ENCODE measurements at places on chromosomes 5 and 9. TPM values are rescaled to one million over a fixed set of nuclear protein-coding genes. Genes with fewer than 3 reads are reported as not detected.
A peak's percentile ranks its signal among the peaks of the same experiment; 100 is the strongest.

GRCh38 chr5:75052192-75053053 lies at the start of gene GCNT4:
Gene GCNT4, minus strand, starts transcription at chr5:75052558. Its CDS starts 22,521 bp downstream, at chr5:75030037.
- DNase-seq, result no peak

GRCh38 chr5:157545610-157546310 lies 29.8 kb downstream of the ADAM19 start:
- DNase-seq, result no peak

SLC6A7 gene
- 0.02 TPM for polyA plus RNA-seq

- no peak for DNase-seq
Observed at GRCh38 chr9:76302543-76302942, 91.7 kb downstream of the RFK start.

PLEKHG4B gene
- polyA plus RNA-seq, result 31.1 TPM

- DNase-seq, result peak; percentile 83
Observed at GRCh38 chr9:137307255-137308056, 5.4 kb upstream of the NRARP start.

- DNase-seq, result no peak
Observed at GRCh38 chr9:114384341-114384740, 3.4 kb downstream of the AKNA start.

GRCh38 chr5:168066536-168067208 lies 224.8 kb upstream of the WWC1 start:
- no peak for DNase-seq

LIX1 gene
- 0.39 TPM for polyA plus RNA-seq

LCN12 gene
- polyA plus RNA-seq, result 2.1 TPM

WNT8A gene
- not detected for polyA plus RNA-seq

DNA sequence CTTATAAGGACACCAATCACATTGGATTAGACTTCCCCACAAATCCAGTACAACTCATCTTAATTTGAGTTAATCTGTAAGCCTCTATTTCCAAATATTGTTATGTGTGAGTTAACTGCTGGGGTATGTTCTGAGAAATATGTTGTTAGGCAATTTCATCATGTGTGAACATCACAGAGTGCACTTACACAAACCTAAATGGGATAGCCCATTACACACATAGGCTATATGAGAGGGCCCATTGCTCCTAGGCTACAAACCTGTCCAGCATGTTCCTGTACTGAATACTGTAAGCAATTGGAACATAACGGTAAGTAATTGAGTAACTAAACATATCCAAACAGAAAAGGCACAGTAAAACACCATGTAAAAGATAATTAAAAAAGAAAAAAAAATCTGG lies 19.1 kb upstream of the ARSI start:
- DNase-seq, result no peak

GRCh38 chr9:114282926-114283325 lies 40.0 kb upstream of the ORM1 start:
- DNase-seq, result no peak

DNA sequence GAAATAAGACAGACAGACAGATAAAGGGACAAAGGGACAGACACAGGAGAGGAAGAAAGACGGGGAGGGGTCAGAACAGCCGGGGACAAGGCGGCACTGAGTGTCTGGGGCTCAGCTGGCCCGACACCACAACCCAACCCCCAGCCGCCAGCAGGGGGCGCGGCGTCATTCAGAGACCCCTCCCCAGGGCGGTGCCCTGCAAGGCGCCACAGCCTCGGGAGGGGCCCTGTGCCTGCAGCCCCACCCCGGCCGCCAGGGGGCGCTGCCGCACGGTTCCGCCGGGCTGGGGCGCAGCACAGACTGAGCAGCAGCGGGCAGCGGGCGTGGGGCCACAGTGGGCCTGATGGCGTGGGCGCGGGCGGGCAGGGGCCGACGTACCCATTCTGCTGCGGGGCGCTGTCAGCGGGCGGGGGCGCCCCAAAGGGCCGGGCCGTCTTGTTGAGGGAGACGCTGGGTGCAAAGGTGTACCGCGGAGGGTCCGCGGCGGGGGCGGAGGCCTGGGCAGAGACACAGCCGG lies 5.9 kb downstream of the PDLIM7 start:
- DNase-seq, result peak; percentile 99

C5orf58 gene
- 0.24 TPM for polyA plus RNA-seq

DNA sequence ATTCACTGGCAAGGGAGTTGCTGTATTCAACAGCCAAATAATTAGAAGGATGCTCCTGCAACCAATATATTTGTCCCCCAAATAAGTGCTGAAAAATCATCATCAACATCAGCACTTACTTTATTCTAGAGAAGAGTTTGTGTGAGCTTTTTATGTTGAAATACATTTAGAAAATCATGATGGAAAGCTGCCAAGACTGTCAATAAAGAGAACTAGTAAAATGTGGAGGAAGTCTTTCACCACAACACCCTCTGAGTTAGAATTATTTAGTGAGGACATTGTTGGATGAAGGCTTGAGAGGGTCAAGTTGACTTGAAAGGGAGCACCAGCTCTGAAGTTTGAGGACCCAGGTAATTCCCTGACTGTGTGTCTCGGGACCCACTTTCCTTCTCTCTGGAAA lies 100.2 kb upstream of the TBCA start:
- no peak for DNase-seq

GRCh38 chr9:112887381-112887780 lies 3.3 kb downstream of the SLC46A2 start:
- DNase-seq, result peak; percentile 34

GRCh38 chr9:95283673-95284072 lies 33.8 kb downstream of the FANCC start:
- no peak for DNase-seq
